ENCODE measurements at places on chromosomes 13 and 19.

DNA sequence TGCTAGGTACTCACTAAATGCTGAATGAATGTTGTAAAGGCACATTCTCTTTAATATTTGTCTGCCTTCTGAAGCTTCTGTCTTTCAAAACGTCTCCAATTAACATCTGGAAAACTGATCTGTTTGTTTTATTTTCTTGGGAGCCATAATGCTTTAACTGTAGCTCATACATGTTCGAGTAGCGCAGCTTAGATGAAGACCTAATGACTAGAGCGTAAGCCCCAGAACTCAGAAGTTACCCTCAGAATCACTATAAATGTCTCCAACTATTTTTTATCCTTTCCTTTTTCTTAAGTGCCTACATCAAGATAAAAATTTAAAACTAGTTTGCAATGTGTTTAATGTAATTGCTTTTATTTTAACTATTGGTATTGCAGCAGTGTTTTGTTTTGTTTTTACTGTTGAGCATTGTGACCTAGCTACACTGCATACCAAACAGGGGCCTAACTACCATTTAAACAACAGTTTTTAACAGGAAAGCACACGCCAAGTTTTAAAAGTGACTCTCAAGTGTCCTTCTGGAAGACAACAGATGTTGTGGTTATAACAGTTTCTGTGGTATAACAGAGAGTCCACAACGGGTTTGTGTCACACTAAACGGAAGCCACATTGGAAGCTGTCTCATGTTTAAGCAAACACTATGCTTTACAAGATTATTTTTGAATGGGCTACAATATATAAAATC is 42.0 kb downstream of the MRPL57 start:
- no peak for DNase-seq

- DNase-seq = no peak
Observed at GRCh38 chr13:26708007-26708297, 52.6 kb downstream of the GPR12 start.

DNA sequence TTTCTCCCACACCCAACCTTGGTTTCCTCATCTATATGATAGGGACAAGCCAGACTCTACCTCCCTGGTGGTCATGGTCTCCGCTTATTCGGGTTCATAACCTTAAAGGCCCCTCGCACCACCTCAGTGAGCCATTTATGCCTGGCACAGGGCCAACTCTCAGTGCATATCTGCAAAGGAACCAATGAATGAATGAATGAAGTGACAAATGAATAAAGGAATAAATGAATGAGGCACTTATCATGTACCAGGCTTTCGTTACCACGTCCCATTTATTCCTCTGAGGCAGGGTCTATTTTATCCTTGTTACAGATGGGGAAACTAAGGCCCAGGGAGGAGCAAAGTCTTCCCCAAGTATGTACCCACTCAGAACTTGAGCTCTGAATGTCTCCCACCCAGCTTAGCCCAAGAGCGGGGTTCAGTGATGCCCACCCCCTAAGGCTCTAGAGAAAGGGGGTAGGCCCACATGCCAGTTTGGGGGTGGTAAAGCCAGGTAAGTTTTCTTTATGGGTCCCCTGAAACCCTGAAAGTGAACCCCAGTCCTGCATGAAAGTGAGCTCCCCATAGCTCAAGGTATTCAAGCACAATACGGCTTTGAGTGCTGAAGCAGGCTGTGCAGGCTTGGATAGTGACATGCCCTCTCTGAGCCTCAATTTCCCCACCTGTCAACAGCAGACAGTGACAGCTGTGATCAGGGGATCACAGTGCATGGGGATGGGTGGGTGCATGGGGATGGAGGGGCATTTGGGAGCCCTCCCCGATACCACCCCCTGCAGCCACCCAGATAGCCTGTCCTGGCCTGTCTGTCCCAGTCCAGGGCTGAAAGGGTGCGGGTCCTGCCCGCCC is 490 bp upstream of the SLC5A5 start:
- no peak for DNase-seq

- DNase-seq = no peak
Observed at GRCh38 chr19:49491804-49492572, 4.2 kb upstream of the RPS11 start.

GRCh38 chr13:61417086-61417570 is 1.5 kb upstream of the PCDH20 start:
- no peak for DNase-seq

DNA sequence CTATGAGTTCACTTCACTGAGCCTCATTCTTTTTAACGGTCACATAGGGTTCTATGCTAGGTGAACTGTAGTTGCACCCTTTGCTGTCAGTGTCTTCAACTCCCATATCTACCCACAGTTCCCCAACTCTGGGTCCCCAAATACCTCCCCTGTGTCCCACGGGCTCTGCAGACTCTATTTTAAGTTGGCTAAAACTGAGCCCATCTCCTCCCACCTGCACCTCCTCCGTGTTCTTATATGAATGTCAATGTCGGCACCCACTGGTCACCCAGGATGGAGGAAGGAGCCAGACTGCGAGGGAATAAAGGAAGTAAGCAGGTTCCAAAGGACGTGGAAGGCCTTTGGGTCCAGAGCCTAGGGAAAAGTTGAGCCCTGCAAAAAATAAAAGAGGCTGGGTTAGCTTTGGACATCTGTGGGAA is 802 bp upstream of the PIN1 start:
- no peak for DNase-seq

DNA sequence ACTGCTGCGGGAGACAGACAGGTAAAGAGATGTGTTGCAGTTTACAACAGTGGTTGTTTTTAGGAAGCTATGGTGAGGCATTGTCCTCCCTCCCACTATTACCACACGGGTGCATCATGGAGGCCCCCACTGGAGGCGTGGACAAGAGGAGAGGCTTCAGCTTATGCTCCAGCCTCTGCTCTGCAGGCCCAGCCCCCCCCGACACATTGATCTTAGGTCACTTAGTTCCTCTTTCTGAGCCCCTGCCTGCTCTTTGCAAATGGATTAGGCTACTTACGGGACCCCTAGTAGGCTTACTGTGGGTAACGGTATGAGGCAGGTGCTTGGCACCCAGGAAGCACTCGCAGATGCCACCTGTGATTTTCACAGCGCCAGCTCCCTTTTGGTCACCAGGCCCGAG is 123.9 kb downstream of the SLC7A1 start:
- DNase-seq = no peak
